ENCODE measurements at places on chromosomes 7 and 10.

DNA sequence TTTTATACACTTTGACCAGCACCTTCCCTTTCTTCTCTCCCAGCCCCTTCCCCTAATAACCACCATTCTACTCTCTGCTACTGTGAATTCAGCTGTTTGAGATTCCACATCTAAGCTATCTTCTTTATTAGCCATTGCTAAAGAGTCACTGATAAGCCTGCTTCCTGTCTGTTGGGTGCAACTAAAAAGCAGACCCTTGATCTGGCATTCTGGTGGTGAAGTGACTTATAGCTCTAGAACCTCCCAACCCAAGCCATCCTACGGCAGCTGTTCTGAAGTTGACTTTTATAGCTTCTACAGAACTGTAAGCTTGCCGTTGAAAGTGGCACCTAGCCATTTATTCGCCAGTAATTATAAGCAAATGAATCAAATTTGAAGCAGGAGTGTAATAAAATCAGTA, 105.6 kb downstream of the AHR start:
- DNase-seq = peak; percentile 44

DNA sequence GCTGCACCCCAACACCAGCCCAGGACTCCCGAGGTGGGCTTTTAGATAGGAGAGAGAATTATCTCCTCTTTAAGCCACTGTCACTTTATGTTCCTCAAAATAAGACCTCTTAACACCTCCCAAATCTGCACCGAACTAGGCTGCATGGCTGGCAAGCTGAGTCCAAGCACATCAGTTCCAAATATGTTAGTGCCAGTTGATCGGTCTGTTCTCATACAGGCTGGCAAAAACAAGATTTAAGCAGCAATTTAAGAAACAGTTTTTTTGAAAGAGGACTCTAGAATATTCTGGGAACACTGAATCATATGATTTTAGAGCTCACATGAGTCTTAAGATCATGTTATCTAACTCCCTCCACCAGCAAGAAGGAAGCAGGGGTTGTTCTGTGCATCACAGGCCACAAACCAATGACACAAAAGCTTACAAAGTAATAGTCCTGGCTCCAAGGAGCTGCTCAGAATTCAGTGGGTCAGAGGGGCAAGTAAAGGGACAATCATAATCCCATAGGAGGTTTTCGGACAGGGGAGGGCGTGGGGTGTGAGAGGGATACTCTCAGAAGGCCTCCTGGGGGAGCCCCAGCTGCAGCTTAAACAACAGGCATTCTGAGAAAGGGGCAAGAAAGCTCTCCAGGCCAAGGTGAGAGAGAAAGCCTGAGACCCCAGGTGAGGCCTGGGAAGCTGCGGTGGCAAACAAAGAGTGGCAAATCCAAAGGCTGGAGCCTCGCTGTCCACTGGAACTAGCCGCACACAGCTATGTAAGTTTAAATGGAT, 7.1 kb downstream of the COBL start:
- DNase-seq = no peak

DNA sequence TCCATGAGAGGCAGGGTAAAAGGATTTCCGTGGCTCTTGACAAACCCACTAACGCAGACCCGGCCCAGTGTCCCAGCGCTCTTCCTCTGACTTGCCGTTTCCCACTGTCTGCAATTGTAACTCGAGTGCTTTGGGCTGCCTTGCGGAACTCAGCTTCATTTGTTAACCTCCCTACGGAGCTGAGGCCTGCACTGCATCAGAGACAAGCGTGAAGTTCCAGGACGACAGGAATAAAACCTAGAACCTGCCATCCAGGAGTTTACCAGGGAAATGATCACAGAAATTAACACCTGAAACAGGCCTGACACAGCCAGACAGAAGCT, 76.2 kb downstream of the SFMBT2 start:
- no peak for DNase-seq

DNA sequence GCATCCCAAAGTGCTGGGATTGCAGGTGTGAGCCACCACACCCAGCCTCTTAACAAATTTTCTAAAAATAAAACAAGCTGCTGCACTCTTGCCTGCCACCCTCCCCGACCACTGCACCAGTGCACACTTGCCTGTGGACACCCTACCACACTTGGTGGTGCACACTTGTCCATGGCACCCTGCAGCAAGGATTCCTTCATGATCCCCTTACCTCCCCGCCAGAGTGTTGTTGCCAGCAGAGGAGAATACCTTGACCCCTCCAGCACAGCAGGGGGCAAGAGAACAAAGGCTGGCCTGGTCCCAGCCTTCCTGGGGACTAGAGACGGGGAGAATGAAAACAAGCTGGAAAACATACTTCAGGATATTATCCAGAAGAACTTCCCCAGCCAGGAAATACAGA, 65.9 kb upstream of the KCND2 start:
- no peak for DNase-seq

All from hematopoietic multipotent progenitor cell treated with erythropoietin and hydrocortisone succinate and interleukin-3 and kit ligand, for 6 days (in vitro differentiated cells).